NCI-H2081 treated with DMSO at 0.1 percent for 48 hours (cell line): ENCODE measurements at places on chromosomes 2 and 18.
A peak's percentile ranks its signal among the peaks of the same experiment; 100 is the strongest.

DNA sequence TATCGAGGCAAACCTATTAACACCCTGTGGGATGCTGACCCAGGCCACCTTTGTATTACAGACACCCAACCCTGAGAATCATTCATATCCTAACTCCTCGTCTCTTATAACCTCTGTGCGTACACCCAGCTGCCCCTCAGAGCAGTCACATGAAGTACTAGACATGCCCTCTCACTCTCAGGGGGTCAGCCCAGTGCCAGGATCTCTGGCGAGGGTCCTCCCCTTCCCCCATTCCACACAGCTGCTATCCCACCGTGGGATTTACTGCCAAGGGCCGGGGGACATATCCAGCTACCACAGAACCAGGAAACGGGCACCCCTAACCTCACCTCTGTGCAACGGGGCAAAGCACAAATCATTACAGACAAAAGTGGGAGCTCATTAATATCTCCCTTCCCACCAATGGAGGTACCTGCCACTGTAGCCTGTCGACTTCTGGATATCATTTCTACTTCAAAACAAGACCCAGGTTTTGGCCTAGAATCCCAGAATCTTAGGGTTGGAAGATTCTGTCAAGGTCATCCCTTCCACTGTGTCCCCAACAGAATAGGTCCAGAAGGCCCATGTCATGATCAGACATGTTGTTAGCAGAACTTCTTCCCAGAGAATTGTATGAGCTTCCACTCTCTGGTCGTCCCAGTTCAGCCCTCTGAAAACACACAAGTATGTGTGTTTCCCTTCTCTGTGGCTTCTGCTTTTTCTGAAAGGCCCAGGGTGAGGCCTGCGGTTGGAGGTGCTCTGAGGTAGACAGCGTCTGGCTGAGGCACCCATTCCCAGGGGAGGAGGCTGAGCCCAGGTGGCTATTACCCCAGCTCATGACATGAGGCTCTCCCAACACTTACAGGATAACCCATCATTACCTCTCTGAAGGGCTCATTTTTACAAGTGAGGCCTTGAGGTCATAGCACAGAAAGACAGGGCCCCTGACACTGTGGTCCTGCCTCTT lies 1.7 kb downstream of the TMBIM1 start:
- no peak for DNase-seq

DNA sequence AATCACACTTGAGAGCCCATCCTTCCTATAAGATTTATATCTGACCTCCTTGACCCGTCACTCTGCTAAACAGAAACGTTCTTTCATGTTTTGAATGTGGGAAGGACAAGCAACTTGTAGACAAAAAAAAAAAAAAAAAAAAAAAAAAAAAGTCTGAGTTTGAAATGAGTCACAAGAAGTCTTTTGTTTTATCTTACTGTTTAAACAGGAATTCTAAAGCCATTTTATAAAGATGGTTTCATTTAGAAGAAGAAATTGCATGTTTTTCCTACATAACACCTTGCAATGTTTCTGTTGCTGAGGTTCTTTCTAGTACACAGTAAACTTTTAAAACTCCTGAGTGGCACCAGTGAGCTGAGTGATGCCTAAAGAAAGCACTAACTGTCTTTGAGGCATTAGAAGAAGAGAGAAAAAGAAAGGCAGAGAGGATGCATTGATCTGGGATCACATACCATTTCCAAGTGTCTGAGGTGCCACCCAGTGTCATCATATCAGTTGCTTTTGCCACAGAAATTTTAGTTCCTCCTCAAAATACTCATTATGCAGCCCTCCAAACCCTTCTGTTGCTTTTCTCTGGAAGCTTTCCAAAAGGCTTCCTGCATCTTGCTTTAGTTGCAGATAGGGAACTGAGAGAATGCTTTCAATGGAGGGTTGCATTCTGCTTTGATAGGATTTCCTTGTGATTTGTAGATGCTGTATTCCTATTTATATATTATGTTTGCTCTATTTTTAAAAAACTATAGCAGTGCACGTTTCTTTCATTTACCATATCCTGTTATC lies 69.1 kb downstream of the ACVR2A start:
- DNase-seq, result no peak

GRCh38 chr2:236078297-236079255 lies 89.6 kb downstream of the GBX2 start:
- DNase-seq, result no peak

DNA sequence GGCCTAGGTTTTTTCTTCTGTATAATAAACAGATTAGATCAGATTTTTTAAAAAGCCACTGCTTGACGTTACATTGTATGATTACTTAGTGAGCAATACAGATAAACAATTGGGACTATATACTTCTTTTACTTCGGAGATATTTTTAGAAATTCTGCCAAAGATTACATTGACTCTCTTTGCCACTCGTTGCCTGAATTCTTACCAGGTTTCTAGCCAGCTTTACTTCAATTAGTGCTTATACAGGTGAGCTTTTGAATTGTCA lies 156.6 kb downstream of the HAUS1 start:
- DNase-seq, result no peak

DNA sequence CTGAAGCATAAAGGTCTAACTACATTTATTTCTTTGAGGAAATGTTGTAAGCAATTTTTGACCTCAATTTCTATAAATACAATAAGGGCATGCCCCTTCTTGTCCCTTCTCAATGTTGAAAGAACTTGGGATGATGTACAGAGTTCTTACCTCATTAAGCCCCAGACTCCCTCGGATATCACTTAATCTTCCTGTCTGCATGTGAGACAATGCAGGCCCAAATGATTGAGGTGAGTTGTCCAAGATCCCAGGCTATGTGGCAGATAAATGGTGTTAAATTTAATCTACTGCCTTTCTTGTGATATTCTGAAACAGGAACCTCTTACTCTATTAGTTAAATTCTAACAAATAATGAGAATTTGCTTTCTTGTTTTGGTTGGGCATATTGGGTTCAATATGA lies 1073.4 kb upstream of the GYPC start:
- DNase-seq, result no peak

- DNase-seq, result no peak
These were observed 1.4 kb downstream of the ANKRD44 start for GRCh38 chr2:197308996-197309690.

- DNase-seq, result no peak
These were observed 176.6 kb downstream of the VWC2L start for GRCh38 chr2:214587442-214587841.

GRCh38 chr2:64230540-64230939 lies 86.3 kb upstream of the PELI1 start:
- no peak for DNase-seq

GRCh38 chr2:212022966-212023365 lies 515.6 kb downstream of the ERBB4 start:
- no peak for DNase-seq

GRCh38 chr2:71630454-71631328 lies 177.3 kb downstream of the DYSF start:
- DNase-seq, result no peak

DNA sequence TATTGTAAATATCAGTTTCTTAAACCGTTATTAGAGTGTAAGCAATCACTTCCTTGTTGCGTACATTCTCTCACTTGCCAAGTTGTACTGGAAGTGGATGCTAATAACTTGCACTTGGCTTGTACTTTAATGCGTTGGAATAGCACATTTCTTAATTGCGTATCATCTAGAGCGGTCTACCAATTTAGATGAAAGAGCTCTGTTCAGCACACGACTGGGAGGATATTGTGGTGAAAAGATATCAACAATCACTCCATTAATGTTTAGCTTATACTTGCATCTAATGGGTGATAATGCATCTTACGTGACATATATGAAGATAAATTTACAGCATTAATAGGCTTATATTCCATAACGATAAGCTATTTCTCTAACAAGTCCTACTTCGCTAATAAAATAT lies 11.7 kb upstream of the TMEFF2 start:
- no peak for DNase-seq

DNA sequence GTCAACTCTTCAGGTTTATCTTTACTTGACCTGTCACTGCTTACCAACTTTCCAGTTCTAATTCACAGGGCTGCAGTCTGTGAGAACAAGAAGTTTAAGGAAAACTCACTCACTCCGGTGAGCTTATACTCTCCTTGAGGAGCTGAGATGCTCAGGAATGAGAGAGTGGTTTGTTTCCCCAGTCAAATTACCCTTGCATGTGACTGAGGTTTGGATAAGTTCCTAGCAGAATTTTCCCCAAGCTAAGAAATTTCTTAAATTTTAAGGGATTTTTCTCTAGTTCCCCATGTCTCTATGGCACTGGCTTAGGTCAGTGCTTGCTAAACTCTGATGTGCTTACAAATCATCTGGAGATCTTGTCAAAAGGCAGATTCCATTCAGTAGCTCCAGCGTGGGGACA lies 12.8 kb upstream of the CCDC85A start:
- DNase-seq, result no peak

GRCh38 chr2:1990724-1991123 lies 246.4 kb upstream of the PXDN start:
- DNase-seq, result peak; percentile 67

GRCh38 chr18:51575171-51575570 lies 377.7 kb upstream of the MEX3C start:
- DNase-seq, result no peak

DNA sequence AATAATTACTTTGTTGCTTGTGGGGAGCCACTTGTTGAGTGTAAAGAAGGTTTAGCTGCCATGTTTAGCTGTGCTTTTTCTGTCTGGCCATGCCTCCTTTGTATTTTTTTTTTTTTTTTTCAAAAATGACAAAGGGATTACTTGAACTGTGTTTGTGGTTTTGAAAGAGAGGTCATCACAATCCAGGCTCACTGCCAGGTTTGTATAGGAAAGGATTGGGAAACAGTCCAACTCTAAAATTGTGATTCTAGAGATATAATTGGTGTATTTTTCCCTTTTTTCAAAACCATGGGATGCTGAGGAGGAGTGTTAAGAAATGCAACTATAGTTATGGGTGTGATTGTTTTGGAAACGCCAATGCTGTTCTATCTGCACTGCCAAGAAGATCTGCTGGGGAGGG lies 4.3 kb downstream of the ITPRIPL1 start:
- DNase-seq, result no peak

DNA sequence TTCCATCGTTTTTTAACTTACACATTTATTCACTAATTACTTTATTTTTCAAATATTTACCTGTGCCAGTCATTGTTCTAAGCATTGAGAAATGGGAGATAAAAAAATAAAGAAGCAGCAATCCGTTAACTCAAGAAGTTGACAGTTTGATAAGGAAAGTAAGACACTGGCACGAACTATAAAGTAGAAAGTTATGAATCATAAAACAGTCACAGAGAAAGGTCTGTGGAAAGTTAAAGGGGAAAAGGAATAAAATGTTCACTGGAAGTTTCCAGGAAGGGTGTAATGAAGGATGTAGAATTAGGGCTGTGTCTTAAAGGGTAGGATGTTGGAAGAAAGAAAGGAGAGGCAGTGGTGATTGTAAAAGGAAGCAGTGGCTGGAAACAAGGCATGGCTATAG lies 118.9 kb downstream of the RDH14 start:
- no peak for DNase-seq

DNA sequence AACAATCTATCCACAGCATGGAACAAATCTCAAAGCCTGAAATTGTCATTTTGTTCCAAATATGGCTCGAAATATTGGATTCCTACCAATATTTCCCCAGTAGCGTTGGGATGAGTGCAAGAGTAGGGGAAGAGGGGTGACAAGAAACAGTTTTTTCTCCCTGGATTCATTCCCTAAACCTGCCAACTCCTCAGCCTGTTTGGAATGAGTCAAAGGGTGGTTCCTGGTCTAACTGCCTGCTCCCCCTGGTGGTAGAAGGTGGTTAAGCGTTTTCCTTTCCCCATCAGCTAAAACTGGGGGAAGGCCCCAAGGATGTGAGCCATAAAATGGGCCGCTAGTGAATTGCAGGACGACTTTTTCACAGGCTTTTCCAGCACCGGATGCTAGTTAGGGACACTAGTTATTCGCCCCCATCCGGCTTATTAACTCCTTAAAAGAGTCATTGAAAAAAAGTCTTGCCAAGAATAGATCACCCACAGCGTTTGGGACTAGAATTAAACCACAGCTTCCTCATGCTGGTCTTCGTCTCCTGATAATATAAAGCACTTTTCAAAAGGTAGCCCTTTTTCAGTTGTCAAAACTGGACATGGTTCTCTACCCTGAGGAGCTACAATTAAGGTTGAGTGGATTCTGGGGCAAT lies 72.5 kb downstream of the DHRS9 start:
- DNase-seq, result peak; percentile 3

DNA sequence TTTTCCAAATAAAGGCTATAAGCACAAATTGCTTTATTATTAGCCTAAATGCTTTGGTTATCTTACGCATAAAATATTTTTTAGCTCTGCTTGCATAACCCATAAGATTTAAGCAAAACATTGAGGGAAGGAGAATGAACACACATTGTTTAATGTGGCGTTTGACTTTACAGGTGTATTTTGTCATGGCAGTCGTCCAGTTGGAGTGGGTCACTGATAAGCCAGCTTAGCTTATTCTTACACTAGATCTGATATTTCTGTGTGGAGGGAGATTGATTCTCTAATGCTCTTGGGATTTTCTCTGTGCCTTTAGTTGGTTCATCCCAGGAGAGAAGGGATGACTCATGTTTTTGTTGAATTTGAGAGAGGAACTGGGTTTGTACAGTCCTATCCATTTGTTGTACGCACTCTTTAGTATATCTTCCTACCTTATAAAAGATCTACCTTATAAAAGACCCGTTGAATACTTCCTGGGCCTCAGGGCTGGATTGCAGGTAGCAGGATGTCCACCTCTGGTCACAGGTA lies 47.5 kb upstream of the ACYP2 start:
- no peak for DNase-seq

- no peak for DNase-seq
These were observed 232.2 kb downstream of the HDAC4 start for GRCh38 chr2:239168575-239168974.

- DNase-seq, result no peak
These were observed 46.4 kb downstream of the ACYP2 start for GRCh38 chr2:54161660-54162424.

DNA sequence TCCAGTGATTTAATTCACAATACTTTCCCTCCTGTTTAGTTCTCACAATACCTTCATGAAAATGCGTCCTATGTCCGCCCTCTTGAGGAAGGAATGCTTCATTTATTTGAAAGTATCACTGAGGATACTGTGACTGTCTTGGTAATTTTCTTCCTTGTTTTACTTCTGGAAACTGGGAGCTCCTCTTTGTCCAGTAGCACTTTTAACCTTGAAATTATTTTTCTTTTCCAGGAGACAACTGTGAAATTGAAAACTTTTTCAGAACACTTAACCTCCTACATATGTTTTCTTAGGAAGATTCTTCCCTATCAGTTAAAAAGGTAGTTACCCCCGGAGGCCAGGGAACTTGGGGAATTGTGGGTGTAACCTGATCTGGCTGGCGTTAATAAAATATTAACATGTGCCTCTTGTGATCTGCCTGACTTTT lies 58.9 kb upstream of the STON1 start:
- DNase-seq, result no peak
